Stimulated activated CD4-positive, alpha-beta T cell treated with anti-CD3 and anti-CD28 coated beads, Interleukin-12 subunit alpha, Interleukin-12 subunit beta, amount 100 ng/mL, for 4 hours (primary cell): ENCODE measurements at places on chromosomes 7 and 10.

- DNase-seq: no peak
These were observed 1.7 kb downstream of the TNS3 start for GRCh38 chr7:47580175-47580706.

DNA sequence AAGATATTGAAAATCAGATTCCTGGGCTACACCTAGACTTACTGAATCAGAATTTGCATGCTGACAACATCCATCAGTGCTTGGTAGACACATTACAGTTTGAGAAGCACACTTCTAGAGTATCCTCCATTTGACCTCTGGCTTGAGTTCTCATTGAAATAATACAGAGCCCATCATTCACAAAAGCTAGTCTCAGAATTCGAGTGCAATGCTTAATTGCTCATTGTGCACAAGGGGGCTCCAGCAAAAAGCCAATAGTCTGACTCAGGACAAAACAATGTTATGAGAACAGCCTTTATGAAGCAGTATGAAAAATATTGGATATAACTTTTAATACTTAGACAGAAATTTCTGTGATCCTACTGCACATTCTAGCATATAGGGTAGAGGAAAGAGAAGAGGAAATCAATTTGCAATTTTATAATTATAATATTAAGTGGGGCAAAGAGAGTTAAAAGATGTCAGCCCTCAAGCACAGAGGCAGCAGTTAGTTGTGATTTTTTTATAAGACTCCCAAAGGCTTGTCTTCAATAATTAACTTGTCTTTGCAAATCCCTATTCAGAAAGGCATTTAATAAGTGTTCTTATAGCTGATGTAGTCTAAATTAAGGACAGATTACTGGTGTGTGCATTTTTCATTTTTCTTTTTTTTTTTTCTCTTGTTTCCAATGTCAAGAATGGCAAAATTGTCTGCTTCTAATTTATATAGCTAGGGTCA lies 105.8 kb upstream of the ANK3 start:
- no peak for DNase-seq

GRCh38 chr7:133053321-133053891 lies 28.5 kb downstream of the CHCHD3 start:
- no peak for DNase-seq

DNA sequence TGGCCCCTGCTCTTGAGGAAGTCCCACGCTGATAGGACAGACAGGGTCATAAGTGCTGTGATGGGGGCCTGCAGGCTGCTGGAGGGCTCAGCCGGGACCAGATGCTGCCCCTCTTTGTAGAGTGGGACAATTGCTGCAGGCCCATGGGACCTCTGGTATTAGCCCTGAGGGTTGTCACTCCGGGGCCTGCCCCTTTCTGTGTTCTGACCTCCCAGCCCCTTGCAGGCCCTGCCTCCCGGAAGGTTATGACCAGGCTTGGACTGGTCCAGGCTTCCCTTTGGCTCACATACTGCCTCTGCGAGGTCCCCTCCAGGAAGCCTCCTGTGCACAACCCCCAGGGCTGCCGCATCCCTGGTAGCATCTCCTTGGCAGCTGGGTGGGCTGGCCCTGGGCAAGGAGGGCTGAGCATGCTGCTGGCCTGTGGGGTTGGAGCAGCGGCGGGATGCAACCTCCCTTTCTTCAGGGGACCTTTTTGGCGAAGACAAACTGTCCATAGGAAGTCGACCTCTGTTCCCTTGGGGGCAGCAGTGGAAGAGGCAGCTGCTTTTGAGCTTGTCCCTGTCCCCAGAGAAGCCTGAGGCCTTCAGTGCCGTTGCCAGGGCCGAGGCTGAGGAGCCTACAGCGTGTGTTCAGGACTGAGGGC lies 8.8 kb downstream of the LIMK1 start:
- DNase-seq: no peak

- DNase-seq: no peak
These were observed 2.7 kb upstream of the PRXL2A start for GRCh38 chr10:80405626-80406025.

DNA sequence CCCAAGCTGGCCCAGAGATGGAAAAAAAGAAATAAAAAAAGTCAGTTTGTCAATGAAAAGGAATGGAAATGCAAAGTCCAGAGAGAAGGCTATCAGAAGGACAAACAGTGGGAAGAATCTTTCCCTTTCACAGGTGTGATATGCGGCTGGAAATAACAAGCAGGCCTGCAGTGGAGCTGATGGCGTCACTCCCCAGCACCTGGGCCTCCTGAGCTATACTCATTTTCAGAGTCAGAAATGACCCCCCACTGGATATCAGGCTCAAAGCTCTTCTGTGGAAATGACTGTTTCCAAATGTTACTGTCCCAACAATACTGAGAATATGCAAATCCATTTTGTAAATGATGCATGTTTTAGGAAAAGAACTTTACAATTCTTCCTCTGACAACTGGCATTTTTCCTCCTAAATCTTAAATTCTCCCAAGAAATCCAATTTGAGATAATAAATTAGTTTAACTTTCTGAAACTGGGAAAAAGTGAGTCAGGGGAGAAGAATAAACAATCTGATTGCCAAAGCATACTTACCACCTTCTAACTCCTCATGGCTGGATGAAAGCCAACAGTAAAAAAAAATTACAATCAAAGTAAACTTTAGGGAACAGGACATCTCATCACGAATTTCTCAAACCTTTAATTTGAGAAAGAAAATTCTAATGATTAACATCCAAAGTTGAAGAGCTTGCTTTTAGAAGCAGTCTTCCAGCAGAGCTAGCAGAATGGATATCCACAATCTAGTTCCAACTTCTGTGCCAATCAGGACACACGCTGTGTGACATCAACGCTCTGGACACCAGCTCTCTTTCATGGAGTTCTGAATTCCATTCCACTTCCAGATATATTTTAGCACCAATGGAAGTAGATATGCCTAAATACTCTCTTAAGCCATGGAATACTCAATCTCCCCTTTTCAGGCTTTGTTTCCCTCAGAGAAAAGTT lies 5.3 kb upstream of the CUZD1 start:
- no peak for DNase-seq

- DNase-seq: no peak
These were observed 458.5 kb downstream of the GPAM start for GRCh38 chr10:111725050-111725449.

DNA sequence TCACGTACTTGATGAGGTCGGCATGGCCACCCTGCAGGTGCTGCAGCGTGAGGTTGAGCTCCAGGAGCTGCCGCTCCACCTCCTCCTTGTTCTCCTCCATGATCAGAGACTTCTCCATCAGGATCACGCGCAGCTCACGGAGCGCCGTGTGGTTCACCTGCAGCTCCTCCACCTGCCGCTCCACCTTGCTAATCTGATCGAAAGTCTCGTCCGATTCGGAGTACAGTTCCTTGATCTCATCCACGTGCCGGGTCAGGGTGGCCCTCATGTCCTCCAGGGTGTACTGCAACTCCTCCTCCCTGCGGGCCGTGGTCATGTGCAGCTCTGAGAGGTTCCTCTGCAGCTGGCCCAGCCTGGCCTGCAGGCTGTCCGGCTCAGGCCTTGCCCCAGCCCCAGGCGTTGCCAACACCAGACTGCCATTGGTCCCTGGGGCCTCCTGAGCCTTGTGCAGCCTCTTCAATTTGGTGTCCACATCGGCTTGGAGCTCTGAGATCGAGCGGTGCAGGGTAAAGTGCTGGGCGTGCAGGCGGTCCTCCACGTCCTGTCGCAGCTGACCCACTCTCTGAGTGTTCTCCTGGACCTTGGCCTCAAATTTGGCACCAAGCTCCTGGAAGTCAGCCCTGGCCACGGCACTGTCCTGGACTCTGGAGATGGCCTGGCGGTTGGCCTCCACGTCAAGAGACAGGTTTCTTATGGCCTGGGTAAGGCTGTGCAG lies 13.9 kb downstream of the MMRN2 start:
- no peak for DNase-seq

GRCh38 chr7:87223666-87224065 lies 4.1 kb upstream of the TMEM243 start:
- DNase-seq: no peak

GRCh38 chr7:134155206-134155605 lies 28.1 kb downstream of the LRGUK start:
- DNase-seq: no peak

DNA sequence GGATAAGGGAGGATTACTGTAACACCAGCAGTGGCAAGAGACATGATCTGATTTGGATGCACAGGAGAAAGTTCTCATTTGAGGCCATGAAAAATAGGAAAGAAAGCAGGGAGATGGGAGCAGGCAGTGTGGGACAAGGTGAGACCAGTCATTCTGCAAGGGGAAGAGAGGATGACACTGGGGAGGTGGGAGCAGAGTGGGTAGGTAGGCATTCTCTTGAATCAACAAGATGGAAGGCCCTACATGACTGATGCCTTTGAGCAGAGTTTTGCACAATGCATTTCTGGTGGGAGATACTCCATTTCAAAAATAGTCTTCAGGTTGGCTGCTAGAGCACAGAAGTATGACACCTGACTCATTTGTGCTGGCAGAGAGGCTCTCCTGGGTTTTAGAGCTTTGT lies 10.5 kb downstream of the RPS24 start:
- DNase-seq: no peak

- no peak for DNase-seq
These were observed 400.5 kb downstream of the PTPRN2 start for GRCh38 chr7:158186864-158187693.

DNA sequence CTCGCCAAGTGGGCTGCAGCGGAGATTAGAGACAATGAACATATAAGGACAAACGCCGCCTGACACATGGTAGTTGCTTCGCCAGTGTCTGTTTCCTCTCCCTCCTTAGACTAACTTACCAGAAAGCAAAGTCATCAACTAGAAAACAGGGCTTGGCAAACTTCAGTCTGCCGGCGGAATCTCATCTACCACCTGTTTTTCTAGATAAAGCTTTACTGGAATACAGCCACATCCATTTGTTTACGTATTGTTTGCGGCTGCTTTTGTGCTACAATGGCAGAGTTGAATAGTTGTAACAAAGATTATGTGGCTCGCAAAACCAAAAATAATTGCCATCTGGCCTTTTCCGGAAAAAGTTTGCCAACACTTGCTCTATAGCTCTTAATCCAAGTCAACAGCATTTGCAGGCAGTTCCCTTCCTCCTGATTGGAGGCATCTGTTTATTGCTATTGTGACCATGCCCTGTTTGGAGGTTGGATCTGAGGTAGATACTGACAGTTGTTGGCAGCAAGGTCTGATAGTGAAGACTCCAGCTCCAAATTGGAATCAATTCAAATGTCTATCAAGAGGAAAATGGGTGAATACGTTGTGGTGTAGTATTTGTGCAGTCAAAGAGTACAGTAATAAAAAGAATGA lies 260.6 kb downstream of the POU6F2 start:
- DNase-seq: no peak

DNA sequence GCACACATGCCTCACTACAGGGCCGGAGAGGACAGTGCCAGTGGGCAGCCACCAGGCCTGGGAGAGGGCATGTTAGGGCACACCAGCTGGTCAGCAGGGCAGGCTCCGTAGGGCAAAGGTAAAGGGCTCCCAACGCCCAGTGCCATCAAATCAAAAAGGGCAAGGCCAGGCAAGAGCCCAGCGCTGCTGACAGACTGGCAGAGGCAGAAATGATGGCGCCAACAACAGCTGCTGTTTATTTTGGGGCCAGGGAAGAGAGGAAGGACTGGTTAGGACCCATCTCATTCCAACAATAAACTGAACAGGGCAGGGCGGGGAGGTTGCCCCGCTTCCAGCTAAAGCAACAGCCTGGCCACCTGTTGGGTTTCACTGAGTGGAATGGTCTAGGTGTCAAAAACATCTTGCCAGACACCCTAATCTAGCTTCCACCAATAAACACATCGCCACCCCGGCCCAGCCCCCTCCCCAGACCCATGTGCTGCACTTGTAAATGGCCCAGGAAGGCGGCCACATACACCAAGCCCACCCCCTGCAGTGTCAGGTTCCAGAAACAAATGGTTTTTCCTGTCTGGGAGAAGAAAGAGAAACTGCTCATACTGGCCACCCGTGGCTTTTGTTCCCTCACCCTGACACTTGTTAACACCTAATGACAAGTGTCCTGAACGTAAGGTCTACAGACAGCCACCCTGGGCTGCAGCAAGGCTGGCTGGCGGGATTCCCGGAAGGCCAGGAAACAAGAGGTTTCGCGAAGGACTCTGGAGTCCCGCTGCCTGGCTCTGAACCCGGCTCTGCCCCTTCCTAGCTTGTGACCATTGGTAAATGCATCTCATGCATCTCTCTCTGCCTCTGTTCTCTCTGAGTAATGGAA lies 15.3 kb downstream of the SH3PXD2A start:
- DNase-seq: no peak

- DNase-seq: no peak
These were observed 8.5 kb downstream of the CALML5 start for GRCh38 chr10:5490698-5491464.

DNA sequence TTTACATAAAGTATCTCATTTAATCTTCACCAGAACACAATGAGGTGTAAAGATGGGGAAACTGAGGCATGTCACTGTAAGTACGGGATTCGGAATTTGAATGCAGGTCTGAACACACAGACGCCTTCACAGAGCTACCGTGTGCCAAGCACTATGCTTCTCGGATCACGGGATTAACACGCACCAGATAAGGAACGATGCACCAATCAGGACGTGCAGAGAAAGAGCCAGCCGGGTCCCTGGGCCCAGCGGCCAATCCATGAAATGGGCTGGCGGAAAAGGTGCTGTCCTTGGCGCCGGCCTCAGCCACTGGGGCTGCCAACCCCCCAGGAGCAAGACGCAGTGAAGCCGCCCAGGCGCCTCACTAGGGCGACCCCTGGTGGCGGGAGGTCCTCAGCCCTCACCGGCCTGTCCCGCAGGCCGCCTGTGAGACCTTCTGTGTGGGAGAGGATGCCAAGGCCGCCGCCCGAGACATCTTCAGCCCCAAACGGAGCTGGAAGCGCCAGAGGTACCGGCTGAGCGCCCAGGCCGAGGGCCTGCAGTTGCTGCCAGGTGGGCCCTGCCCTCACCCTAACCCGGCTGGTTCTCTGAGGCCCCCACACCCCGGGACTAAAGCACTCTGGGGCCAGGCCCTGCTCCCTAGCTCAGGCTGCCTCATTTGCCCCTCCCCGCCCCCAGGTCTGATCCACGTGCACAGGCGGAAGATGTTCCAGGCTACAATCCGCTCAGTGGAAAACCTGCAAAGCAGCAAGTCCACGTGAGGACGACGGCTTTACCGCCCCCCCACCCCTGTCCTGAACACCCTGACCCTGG lies 15.6 kb downstream of the ATG9B start:
- DNase-seq: peak; percentile 82

DNA sequence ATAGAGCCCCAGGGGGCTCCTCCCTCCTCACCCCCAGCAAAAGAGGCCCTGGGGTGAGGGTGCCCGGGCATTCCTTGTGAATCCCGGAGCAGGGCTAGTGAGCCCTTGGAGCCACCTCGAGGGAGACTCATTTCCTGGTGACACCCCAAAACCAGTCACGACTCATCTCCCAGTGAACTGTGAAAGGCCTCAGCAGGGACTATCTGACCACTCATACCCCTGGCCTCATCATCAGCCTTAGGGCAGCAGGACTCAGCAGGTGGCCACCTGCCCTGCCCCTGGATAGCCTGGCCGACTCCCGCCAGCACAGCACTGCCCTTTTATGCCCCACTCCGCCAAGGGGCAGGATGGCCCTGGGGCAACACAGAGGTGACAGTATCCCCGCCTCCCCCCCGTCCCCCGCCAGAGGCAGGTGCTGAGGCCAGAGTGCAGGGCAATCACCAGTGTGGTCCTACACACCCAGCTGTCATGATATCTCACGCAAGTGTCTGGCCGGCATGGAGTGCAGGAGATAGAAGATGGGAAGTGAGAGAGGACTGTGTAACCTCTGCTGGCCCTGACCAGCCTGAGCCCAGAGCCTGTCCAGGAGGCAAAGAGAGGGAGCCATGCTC lies 3.2 kb downstream of the SNCG start:
- DNase-seq: no peak

- no peak for DNase-seq
These were observed 41.7 kb downstream of the NPY start for GRCh38 chr7:24325708-24326107.

- DNase-seq: no peak
These were observed 16.4 kb upstream of the FOXK1 start for GRCh38 chr7:4665661-4666060.

GRCh38 chr10:43857206-43857930 lies 208.7 kb upstream of the ZNF32 start:
- no peak for DNase-seq
